ENCODE measurements at places on chromosomes 4 and X.

DNA sequence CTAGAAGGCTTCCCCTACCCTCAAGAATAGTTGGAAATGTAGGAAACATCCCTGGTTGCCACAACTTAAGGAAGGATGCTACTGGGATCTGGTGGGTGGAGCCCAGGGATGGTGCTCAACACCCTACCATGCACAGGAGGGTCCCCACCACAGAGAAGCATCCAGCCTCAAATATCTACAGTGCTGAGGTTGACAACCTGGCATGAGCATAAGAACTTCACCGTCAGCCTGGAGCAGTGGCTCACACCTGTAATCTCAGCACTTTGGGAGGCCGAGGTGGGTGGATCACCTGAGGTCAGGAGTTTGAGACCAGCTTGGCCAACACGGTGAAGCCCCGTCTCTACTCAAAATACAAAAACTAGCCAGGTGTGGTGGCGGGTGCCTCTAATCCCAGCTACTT, 24.0 kb upstream of the ASMTL start:
- no peak for DNase-seq

DNA sequence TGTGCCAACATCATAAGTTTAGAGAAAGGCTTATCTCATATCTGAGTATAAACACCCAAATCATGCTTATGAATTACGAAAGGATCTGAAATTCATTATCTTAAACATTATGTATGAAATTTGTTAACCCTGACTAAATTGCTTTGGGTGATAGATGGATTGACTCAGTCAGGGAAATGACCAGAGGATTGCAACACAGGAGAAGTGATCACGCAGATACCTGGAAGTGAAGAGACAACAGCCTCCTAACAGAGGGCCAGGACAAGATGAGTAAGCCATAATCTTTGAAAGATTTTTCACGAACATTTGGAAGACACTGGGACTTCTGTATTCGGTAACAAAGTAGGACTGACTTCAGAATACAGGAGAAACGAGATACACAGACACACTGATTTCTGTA, 363.4 kb downstream of the DMD start:
- no peak for DNase-seq

- no peak for DNase-seq
Observed at GRCh38 chr4:82508806-82509428, 52.9 kb downstream of the TMEM150C start.

DNA sequence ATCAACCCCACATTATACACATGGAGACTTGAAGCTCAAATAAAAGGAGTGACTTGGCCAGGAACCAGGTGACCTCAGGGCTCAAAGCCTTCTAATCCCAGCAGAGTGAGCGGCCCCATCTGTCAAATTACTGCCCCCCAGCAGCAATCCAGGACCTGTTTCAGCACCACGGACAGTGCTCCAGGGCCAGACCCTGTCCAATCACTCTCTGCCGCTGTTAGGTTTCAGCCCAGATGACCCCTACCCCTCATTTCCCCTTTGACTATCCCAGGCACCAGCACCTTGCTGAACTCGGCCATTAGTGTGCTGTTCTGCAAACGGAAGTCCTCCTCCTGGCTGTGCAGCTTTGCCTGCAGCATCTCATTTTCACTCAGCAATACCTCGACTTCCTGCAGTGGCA, 5.1 kb downstream of the GRIPAP1 start:
- peak; percentile 29 for DNase-seq

DNA sequence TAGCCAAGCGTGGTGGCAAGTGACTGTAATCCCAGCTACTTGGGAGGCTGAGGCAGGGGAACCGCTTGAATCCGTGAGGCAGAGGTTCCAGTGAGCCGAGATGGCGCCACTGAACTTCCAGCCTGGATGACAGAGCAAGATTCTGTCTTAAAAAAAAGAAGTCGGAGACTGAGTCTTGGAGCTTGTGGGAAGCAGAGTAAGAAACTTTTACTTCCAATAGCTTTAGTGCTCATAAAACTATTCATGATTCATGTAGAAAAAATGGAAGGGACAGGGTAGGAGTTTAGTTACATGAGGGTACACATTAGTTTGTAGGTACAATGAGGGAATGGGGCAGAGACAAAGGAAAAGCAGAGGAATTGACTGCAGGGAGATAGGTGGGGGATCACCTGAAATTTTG, 19.3 kb downstream of the RAP2C start:
- no peak for DNase-seq

DNA sequence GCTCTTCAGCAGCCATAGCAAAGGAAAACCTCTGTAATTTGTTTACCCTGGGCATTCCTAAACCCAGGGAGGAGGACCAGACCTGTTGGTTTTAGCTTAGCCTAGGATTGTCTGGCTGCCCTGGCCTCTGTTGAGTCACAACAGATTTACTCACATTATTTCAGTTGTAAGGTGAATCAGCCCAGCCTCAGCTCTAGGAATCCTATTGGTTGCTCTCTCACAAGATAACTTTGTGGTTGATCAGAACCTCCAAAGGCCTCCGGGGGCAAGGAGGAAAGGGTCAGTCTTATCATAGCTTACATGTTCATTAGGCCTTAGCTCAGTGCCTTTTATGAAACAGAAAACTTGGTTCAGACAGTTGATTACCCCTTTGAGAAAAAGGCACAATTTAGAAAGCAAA, 41.0 kb downstream of the PDK3 start:
- peak; percentile 40 for DNase-seq

- DNase-seq = no peak
Observed at GRCh38 chr4:124936427-124936826, 223.9 kb upstream of the ANKRD50 start.

- no peak for DNase-seq
Observed at GRCh38 chr4:73407227-73407673, 3.2 kb downstream of the ALB start.

- no peak for DNase-seq
Observed at GRCh38 chr4:136307765-136308164, 1224.5 kb downstream of the PCDH18 start.

DNA sequence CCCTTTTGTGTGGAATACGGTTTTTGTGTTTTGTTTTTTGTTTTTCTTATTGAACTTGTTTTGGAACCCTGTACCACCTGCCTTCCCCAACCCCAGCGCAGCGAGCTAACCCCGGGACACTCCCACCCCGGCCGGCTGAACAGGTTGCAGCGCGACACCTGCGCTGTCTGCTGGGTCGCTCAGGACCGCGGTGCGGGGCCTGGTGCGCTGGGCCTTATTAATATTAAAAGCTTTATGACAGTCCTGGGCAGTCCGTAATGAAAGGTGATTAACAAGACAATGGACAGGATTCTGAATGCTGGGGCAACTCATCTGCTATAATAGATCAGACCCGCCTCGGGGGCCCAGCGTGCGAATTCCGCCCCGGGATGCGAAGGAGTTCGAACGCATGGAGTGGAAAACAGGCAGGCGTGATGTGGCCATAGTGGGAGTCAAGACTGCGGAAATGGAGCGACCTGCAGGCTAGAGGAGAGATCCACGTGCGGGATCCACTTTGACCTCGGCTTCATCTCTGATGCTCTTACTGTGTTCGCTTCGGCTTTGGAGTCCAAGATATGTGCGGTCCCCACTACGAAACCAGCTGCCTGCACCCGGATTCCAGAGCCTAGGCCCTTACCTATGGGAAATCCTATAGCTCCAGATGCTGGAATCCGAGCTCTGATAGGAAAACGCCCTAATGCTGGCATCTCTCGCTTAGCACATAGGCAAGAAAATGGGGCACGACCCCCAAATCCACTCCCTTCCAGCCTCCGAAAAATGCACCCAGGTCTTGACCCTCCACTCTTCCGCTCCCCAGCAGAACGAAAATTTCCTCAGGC, 69.0 kb upstream of the TMEM33 start:
- DNase-seq = no peak

Measured in erythroblast (primary cell).